ENCODE measurements at places on chromosomes 3 and 15.

DNA sequence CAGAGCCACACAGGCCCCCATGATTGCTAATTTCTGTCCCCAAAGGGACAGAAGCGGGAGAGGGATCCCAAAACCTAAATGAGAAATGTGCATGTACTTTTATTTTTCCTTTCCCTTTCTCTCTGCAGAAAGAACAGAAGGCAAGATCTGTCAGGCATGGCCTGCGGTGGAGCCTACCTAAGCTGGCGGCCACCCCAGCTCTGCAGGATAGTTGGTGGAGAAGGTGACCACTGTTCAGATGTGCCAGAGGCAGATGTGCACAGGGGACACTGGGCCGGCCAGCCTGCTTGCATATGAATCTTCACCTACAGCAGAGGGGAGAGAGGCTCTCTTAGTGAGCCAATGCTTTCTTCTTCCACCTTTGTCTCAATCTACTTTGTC is 2.1 kb upstream of the AMOTL2 start:
- DNase-seq: no peak

DNA sequence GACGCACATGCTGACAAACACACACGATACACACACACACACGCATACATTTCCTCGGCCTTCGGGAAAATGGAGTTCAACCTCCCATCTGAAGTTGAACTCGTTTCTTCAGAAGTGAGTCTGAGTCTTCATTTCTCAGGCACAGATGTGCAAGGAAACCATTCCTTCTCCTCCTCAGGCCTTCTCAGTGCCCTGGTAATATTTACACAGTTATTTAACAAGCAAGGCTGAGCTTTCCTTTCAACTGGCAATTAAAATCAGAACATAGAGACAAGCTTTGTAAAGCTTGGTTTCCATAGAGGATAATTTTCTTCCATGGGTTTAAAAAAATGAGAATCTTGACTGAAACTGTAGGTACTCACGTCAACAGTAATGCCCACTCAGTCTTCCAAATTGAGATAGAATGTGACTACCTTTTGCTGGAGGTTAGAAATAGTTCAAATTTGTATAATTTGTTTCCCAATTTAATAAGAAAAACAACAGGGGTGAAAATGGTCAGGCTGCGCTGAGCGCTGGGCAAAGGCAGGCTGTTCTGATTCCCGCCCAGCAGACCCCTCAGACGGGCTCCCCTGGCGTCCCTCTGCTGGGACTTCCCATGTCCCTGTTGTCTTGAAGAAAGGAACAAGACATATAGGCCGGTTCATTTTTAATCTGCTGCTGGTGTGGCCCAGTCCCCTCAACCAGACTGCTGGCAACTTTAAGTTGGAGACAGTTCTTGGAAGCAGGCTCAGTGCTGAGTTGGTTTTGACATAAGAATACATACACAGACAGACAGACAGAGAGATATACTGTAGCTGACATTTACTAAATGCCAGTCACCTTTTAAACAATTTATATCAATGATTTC is 174.3 kb downstream of the XXYLT1 start:
- DNase-seq: no peak

DNA sequence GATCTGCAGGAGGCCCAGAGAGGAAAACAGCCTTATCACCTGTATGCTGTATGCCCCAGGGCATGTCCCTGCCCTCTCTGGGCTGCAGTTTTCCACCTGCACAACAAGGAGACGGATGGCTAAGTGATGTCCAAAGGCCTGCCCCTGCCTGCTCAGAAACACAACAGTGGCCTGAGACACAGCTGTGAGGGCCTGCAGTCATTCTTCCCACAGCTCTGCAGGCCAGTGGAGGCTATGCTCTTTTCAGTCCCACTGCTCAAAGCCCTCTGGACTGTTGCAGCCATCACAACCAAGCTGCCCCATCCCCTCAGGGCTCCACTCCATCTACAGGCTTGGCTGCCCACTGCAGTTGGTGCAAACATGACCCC is 5.2 kb upstream of the TBC1D2B start:
- no peak for DNase-seq

DNA sequence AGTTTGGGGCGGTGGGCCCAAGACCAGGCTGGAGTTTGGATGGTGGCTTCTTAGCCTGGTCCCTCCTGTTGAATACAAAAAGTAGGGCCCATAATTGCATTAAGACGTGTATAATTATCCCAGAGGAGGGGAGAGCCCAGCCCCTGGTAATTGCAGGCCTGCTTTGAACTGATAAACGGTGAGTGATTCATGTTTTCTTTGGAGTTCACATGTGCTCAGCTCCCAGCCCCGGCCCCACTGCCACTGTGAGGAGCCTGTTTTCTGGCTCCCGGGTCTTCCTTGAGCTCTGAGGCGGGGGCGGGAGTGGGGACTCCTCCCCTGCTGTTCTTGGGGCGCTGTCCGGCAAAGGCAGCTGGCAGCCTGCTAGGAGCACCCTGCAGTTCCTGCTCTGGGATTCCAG is 3.1 kb downstream of the PLXNA1 start:
- no peak for DNase-seq

- no peak for DNase-seq
Measured at GRCh38 chr3:132448216-132448961, 31.1 kb downstream of the DNAJC13 start.

DNA sequence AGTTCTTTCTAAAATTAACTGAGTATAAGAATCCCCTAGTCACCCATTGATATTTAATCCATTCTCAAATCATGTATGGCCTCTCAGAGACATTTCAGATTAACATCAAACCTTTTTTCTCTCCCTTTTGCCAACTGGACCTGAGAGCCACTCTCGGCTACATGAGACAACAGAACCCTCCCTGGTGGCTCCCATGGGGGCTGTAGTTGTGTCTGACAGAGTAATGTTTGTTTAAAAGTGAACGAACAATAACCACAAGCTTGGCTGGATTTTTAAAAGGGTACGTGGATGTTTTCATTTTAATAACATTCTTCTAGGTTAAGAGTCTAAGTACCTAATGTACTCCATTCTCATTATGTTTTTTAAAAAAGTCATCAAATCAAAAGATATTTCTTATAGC is 37.1 kb downstream of the P3H2 start:
- DNase-seq: no peak

DNA sequence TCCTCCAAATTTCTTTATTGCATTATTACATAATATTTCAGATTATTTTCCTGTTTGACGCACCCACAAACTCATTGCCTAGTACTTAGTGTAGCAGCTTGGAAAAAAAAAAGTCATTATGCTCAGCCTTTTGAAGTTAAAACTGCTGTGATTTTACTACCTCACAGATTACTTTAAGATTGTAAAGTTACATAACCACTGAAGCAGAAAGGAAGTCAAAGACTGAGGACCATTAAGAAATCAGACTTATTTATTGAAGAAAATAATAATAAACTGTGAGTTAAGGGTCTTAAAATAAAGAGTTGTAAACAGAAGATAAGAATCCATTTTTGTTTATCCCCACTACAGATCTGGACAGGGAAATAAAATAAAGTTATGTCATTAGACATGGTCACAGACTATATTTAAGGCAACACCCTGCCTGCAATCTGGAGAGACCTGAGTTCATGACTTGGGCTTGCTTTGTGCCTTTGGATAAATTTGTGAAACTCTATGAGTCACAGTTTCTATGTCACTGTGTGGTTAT is 212.1 kb upstream of the ROBO2 start:
- DNase-seq: no peak

DNA sequence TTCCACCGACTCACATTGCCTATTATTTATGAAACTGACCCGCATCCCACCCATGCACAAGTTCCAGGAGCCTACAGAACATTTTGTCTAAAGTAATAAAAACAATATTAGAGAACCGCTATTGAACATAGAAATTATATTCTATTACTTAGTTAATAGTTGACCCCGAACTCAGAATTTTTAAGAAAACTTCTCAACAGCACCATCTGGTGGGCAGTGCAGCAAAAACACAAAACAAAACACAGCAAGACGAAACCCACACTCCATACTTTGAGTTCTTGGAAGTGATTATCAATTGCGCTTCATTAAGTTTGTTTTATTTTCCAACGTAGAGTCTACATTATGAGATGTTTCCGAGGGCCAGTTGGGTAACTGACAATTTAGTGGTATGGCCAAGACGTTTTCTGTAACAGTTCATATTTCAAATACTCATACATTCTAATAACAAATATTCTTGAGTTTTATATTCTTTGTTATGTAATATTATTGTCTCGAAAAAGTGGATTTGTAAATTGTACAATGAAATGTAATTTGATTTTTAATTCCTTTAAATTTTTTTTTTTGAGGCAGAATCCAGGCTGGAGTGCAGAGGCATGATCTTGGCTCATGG is 24.0 kb upstream of the C3orf70 start:
- DNase-seq: peak; percentile 11

DNA sequence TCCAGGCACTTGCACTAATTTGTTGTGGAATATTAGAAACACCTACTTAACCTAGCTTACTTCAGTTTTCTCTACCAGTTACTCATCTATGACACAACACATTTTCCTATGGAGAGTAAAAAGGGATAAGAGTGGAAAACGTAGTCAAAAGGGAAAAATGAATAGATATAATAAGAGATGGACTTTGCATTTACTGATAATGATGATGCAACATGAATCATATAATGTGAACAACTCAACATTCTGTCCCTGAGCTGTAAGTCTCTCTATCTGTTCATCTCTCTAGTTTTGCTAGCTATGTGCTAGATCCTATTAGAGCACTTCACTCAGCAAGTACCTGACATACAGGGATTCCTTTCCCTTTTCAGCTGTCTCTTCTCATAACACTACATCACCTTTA is 627.1 kb downstream of the AGBL1 start:
- no peak for DNase-seq

DNA sequence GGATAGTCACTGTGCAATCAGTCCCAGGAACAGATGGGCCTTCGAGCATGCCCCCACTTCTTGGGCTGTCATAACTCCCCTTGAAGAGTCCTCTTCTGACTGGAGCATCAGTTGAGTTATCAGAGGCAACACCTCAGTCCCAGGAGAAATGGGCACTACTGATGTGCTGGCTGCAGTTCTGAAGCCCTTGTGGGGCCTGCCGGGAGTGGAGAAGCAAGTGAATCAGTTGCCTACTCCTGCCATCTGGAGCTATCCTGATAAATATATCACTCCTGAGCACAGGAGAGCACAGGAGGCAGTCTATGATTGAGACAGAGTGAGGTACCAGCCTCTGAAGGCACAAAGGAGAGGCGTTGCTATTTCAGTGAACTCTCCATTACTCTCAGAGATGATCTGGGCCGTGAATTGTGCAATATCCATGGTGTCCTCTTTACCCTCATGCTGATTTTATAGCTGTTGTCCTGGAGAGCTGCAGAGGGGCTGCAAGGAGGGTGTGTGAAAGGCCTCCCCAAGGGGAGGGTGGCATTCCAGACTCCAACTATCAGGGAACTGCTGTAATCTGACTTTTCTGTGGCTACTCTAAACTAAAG is 344.2 kb upstream of the ROPN1 start:
- no peak for DNase-seq

DNA sequence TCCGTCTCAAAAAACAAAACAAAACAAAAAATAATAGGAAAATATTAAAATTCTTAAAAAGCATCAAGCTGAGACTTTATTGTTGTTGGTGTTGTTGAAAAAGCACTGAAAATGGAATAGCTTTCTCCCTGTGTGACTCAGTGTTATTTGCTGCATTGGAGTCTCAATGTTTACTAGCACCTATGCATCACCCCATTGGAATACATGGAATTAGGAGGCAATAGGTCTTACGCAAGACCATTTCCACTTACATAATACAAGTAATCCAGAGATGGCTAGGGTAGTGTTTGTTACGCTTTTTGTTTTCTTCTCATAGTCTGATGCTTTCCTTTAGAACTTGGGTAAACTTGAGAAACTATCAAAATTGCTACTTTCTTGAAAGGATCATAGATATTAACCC is 15.2 kb downstream of the GXYLT2 start:
- no peak for DNase-seq

- no peak for DNase-seq
Measured at GRCh38 chr3:59821274-59821673, 771.4 kb upstream of the CFAP20DC start.

DNA sequence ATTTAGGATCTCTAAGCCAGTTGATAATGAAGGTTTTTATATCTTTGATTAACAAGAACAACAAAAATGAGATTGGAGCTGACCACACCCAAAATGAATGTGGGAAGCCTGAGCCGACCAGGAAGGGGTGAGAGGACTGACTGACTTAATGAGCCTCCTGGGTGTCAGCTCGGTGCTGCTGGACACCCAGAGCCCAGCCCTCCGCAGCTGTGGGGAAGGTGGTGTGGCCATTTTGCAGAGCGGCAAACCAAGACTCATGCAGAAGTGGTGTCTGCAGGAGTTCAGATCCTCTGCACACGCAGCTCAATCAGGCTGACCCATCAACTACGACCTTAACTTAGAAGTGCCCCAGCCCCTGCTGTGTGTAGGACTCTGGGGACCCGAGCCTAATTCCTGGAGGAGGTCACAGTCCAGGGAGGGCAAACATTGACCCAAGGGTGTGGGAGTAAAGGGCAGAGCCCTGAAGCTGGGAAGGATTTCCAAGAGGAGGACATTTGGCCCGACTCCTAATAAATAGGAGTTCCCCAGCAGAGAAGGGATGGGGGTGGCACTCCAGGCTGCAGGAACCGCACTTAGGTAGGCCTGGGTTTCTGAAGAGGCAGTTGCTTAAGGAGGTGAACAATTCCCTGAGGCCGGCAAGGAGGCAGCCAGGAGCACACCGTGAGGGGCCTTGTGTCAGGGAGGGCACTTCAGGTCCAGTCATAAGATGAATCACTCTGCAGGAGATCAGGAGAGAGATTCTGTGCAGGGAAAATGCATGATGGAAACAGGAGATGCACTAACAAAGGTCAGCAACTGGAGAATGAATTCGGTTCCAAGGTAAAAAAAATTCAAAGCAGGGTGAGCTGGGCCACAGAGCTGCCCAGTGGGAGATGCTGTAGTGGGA is 197.1 kb upstream of the TPM1 start:
- DNase-seq: no peak

DNA sequence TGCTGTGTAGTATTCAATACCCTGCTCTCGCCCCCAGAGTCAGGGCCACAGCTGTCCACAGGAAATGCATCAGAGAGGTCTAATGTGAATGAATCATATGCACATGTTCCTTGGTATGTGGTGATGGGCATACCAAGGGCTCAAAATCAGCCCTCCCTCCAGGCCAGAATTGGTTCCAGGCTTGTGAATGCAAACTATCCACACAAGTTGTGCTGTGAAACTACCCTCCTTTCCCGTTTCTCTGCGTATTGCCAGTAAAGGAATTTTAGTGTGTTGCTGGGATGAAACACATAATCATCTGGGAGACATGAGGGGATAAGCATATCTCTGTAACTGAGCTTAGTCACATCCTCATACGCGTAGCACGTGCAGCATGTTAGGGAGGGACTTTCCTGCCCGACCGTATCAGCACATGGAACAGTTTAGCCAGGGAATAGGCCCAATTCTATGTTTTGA is 9.2 kb upstream of the MME start:
- DNase-seq: no peak

GRCh38 chr3:19473971-19474580 is 325.8 kb downstream of the KCNH8 start:
- no peak for DNase-seq

- no peak for DNase-seq
Measured at GRCh38 chr15:46408312-46408711, 773.5 kb downstream of the SQOR start.

DNA sequence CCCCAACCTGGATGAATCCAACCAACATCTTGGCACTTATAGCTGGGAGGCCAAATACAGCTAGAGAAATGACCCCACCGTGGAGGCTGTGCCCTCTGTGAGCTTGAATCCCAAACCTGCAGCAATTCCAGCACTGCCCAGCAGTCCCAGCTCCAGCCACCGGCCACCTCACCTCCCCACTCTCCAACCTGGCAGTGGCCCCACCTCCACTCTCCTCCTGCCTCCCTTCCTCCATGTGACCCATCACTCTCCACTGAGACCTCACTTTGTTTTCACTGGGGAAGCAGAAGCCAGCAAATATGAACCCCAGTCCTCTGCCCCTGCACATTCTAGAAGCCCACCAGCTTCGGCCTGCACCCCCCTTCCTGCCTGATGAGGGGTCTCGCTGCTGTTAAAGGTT is 79.7 kb upstream of the LINGO1 start:
- no peak for DNase-seq

Measured in activated naive CD4-positive, alpha-beta T cell treated with Interleukin-2 at 50 U/mL for 16 hours (primary cell).